ENCODE measurements at places on chromosomes 2 and 18. TPM values are rescaled to one million over a fixed set of nuclear protein-coding genes. Genes with fewer than 3 reads are reported as not detected.

POTEI gene
- total RNA-seq = not detected

LRRC30 gene
- total RNA-seq = not detected

AKAIN1 gene
- not detected for total RNA-seq

POTEF gene
- 0.12 TPM for total RNA-seq

C2orf80 gene
- total RNA-seq = not detected

ZBTB7C gene
- total RNA-seq = not detected

SLC30A3 gene
- not detected for total RNA-seq

ZSWIM2 gene
- total RNA-seq = 0.81 TPM

SNED1 gene
- 209 TPM for total RNA-seq

PIEZO2 gene
- 49.3 TPM for total RNA-seq
